Sciatic nerve (tissue), 2 donors: ENCODE measurements at places on chromosomes 5 and 9. TPM values are rescaled to one million over a fixed set of nuclear protein-coding genes. Genes with fewer than 3 reads are reported as not detected.

Gene FOXD4L3
- total RNA-seq, result not detected

- DNase-seq, result no peak
These were observed 10.9 kb downstream of the FYB1 start for GRCh38 chr5:39208471-39208870.

GRCh38 chr5:146451411-146451810, 4.3 kb downstream of the TCERG1 start:
- no peak for DNase-seq

DNA sequence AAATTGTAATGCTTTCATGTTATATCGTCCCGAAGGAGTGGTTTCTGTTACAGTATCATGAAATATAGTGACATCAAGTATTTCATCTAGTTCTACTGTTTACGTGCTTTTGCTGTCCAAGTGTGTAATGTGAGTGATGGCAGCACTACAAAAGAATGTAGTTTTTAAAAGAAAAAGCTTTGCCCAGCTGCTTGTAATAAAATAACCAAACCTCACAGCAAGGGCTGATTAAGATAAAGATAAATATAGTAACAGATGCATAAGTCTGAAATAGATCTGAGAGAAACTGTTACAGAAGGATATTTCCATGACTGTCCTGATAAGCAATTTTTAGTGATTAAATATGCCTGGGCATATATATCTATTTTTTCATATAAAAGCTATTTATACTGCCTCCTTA, 106.4 kb downstream of the AUH start:
- DNase-seq, result no peak

DNA sequence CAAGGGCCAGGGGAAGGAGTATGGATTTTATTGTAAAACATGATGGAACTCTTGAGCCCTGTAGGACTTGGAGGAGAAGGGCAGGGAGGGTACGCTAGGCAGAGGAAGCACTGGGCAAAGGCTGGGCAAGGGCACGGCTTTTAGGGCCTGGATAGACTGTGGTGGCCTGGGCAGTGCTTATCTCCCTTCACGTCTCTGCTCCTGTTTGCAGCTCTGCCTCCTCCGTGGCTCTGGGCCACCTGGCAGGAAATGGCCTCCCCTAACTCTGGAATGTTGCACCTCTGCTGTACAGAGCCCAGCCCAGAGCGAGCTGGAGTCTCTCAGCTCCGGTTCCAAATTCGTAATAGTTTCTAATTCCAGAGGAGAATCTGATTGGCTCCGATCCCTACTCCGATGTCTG, 12.2 kb upstream of the STC2 start:
- DNase-seq, result no peak

Gene CCDC180
- 8.2 TPM for total RNA-seq

Gene TSC1
- total RNA-seq, result 71.5 TPM

- no peak for DNase-seq
These were observed 43.9 kb downstream of the CRB2 start for GRCh38 chr9:123399803-123400378.

- no peak for DNase-seq
These were observed 94.0 kb upstream of the PTGER4 start for GRCh38 chr5:40585537-40586267.

GRCh38 chr9:12368569-12368968, 324.6 kb upstream of the TYRP1 start:
- DNase-seq, result no peak

Gene HTR4
- total RNA-seq, result 0.13 TPM

GRCh38 chr5:2634399-2635176, 116.9 kb downstream of the IRX2 start:
- no peak for DNase-seq

DNA sequence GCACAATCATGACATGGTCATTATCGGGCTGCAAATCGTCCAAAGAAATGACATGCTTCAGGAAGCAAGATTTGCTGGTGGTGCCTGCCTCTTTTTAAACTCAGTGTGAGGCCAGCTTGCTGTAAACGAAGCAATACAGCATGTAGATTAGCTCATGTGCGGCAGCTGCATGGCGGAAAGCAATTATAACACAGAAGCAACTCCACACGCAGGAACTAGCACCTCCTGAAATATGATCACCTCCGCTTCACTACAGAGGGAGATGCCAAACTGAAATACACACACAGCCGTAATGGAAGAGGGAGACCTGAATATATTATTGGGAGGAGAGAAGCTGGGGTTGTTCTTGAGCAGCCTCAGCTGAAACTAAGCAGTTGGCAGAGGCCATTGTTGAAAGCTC, 312.5 kb downstream of the PSAT1 start:
- no peak for DNase-seq

GRCh38 chr5:164060786-164061355, 555.5 kb downstream of the MAT2B start:
- no peak for DNase-seq

Gene ACSL6
- 3.3 TPM for total RNA-seq

GRCh38 chr5:16410338-16410737, 55.3 kb downstream of the ZNF622 start:
- DNase-seq, result no peak

DNA sequence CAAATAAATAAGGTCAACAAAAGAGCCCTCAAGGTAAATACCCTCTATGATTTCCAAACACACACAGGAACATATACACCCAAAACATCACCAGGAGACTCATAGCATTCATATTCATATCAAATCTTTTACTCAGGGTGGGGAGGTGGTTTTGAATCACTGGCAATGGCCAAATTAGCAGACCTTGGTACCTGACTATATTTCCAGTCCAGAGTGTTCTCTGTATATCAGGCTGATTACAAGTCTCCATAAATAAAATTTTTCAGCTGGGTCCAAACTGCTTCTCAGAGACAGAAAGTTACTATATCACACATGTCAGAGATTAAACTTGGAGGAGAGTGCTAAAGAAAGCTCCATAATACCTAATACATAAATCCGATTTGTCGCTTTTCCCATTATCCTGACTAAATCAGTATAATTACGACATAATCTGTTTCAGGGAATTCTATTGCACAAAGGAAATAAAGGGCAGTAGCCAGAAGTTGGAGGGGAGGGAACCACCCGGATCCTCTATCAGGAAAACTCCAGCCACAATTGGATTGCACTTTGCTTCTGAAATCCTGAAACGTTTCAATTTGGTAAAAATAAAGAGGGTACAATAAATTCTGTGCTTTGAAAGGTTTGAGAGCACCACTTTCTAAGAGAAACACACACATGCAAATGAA, 7.0 kb upstream of the GOLGA1 start:
- no peak for DNase-seq

DNA sequence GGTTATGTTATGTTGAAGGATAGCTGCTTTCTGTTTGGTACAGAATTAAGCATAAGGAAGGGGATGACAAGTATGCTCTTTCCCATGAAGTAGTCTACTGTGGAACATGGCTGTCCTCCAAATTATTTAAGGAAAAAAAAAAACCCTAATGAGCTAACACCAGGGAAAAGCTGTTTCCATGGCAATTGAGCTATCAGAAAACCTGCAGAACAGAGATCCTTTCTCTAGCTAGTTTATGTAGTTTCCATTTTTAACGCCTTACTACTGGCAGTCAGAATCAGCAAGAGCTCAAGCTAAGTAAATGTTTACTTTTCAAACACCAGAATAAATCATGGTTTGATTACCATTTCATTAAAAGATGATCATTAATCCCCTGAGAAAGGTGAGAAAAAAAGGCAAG, 287.4 kb upstream of the TARS1 start:
- DNase-seq, result no peak

Gene COX7C
- total RNA-seq, result 341 TPM
